ENCODE measurements at places on chromosomes 13 and 19.
A peak's percentile ranks its signal among the peaks of the same experiment; 100 is the strongest.

- DNase-seq, result no peak
Observed at GRCh38 chr13:44153496-44153895, 220.1 kb upstream of the SERP2 start.

DNA sequence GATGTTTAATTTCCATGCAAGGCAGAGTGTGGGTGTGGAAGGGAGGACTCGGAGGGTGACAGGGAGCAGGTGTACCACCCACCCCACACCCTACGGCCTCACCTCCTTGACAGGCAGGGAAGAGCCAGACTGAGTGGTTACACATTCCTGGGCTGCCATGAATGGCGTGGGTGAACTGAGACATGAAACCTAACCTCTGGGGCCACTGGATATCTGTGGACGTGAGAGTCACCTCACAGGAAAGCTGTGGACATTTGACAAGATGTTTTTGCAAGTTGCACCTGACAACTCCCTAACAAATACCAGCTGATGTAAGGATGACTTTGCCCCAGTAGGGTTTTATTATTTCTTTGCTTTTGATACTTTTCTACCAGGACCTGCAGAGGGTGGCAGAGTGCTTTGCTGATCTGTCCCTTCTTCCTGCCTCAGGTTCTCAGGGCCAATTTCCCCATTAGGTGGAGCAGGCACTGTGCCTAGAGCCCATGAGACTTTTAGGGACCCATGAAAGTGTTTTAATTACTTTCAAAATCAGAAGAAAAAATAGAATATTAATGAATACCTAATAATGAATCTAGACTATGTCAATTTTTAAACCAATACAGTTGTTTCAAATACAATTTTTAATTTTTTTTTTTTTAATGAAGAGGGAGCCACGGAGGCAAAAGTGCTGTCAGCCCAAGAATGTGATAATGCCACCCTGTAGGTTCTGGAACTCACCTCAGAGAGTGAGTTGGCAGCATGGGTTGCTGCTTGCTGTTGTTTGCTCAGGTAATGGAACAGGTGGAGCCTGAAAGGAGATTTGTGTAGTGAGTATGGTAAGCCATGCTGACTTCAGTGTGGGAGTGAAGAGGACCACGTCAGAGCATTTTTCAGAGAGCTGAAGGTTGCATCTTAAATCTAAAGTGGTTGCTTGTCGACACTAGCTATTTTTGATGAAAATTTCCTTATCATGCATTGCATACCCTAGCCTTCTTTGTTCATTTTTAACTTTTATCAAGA lies 58.0 kb upstream of the CYSLTR2 start:
- peak; percentile 76 for DNase-seq

DNA sequence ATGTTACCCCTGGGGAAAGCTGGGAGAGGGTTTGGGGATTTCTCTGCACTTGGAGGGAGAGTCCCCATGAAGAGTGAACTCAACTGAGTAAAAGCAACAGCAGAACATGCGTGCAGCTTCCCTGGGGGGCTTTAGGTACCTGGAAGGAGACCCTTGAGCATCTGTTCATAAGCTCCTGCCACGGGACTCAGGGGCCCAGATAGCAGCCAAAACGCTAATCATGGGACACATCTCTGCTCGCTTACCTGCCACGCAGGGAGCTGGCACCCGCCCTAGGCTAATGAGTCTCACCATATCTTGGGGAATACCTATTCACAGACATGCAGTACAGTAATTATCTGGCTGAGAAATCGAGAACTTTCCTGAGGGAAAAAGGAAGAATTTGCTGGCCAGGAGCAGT lies 33.9 kb downstream of the PDCD5 start:
- no peak for DNase-seq

- DNase-seq, result no peak
Observed at GRCh38 chr13:79625517-79625916, 144.6 kb downstream of the NDFIP2 start.

DNA sequence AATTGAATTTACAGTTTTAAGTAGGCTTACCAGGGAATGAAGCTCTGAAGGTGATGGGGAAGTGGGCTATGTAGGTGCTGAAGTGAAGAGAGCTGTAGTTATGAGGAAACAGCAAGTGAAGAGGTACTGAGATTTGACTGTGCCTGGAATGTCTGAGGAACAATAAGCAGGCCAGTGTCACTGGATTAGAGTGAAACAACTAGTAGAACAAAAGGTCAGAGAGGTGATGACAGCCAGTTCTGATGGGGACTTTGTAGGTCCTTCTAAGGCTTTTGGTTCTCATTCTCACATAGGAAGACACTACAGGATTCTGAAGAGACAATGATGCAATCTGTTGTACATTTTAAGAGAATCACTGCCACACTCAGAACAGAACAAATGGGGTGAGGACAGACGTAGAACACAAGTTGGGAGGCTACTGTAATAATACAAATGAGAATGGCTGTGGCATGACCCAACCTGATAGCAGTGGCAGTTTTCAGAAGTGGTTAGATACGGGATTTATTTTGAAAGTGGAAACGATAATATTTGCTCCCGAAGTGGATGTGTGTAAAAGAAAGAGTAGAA lies 130.8 kb downstream of the MYCBP2 start:
- no peak for DNase-seq

DNA sequence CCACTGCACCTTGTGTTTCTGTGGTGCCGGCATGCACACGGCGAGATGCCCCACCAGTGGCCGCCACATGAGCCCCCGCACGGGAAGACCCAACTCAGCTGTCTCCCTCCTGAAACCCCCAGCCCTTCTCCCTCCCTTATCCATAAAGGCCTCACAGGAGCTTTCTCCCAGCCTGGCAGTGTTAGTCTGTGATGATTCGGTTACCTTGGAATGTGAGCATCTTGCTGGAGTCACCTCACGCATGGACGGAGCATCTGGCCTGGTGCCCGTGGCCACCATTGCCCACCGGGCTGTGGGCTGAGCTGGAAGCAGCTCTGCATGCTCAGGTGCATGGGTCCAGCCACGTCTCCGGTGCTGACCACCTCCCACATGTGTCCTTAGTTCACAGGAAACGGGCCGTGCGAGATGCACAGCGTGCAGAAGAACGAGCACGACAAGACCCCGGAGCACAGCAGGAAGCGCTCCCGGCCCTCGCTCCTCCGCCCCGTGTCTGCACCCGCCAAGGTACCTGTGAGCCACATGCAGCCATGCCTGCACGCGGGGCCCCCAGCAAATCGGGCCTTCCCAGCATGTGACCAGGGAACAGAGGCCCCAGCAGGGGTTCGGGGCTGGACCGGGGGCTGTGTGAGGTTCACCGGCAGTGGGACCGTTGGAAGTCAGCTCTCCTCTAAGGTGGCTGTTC lies 22.0 kb downstream of the SIN3B start:
- no peak for DNase-seq

DNA sequence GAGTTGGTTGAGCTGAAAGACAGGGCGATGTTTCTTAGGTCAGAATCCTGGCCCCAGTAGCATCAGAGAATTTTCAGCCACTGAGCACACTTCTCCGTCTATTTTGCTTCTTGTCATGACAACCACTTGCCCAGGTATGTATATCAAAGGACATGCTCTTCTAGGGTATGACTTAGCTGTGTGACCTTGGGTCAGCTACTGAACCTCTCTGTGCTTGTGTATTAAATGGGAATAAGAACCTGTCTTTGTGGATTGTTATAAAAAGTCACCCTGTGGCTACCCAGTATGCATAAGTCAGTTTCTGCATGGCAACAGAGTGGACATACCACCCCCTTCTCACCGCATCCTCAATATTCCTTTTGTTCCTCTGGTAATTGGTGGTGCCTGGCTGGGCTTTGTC lies 26.1 kb downstream of the MBD3L1 start:
- no peak for DNase-seq

- no peak for DNase-seq
Observed at GRCh38 chr13:20373861-20374260, 141.7 kb upstream of the GJB6 start.

GRCh38 chr19:50427997-50428425 lies 4.7 kb upstream of the MYBPC2 start:
- peak; percentile 46 for DNase-seq

DNA sequence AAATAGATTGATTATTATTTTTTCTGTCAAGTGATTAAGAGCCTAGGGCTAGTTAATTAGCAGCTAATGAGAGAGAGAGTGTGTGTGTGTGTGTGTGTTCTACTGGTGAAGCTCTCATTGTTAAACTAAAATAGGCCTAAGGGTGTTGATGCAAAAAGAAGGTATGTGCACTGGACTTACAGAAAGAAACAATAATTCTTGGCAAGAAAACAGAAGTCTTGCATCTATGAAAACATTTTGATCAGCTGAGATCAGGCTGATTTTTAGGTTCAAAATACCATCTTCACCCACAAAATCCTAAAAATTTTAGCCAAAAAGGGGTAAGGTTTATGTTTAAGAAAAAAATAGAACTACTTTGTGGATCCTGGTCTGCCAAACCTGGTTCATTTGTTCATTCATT lies 106.5 kb downstream of the POSTN start:
- no peak for DNase-seq

DNA sequence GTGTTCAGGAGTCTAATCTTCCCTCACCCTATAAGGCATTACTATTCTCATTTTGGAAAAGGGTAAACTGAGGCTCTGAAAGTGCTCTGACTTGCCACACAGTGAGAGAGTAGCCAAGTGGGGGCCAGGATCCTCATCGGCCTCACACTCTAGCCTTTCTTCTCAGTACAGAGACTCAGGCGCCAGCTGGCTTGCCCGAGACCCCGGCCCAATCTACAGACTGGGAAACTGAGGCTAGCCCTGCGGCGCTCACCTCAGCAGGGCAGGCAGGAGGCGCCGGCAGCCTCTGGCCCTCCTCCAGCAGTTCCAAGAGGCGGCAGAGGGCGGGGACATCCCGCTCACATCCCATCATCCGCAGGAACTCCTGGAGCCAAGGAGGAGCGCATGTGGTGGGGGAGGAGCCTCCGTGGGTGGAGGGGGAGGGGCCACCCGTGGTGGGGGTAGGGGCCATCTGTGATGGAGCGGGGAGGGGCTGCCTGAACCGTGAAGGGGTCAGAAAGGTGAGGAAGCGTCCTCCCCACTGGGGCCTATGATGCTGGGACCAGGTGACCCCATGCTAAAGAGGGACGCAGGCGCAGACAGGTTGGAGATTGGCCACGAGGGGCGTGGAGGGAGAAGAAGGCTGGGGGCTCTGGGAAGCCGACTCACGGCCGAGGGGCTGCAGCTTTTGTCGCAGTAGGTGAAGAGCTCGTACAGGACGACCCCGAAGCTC lies 8.7 kb upstream of the INSL3 start:
- no peak for DNase-seq

DNA sequence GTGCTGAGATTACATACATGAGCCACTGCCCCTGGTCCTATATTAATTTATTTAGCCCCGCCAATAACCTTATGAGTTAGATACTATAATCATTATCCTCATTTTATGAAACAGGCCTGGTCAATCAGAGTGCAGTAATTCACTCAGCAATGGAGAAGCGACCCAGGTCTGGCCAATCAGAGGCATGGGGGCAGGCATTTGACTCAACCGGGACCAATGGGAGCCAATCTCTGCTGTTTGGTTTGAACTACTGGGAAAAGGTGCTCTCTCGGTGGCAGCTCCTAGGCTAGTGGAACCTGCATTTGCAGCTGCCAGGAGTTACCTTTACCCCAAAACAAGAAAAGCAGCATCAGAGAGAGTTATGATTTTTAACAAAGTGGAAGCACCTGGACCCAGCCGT lies 6.6 kb downstream of the SIRT2 start:
- DNase-seq, result no peak

GRCh38 chr19:11191273-11191755 lies 6.0 kb downstream of the KANK2 start:
- DNase-seq, result no peak

DNA sequence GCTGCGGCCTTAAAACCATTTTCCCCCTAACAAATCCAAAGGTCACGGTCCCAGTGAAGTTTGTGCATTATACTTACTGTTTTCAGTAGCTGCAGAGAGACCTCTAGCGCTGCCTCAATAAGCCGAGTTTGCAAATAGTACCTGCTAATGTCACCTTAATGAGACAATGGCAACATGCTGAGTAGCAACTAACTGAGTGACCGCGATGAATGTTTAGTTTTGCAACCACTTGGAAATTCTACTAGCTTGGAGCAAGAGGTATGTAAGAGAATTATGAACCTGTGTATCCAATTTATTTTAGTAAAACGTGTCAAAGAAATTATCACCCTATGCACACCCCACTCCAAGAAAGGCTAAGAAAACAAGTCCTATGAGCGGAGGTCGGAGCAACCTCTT lies 1.2 kb downstream of the KPNA3 start:
- peak; percentile 47 for DNase-seq

- DNase-seq, result no peak
Observed at GRCh38 chr13:31261241-31261640, 61.5 kb downstream of the B3GLCT start.

DNA sequence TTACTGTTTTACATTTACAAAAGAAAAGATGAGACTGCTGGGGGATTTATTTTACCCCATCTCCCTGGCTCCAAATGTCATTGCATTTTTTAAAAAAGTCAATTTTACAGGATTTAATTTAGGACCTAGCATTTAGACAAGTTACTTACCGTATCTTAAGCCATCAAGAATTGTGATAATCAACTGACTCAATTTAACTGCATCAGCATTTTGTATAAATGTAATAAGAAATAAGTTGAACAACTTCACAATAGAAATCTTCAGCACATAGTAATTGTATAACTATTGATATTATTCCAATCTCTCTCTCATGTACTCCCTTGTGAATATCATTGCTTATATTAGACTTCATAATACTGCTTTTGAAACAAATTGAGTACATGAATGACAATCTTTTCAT lies 907.5 kb upstream of the SLC10A2 start:
- no peak for DNase-seq

- DNase-seq, result no peak
Observed at GRCh38 chr19:30584090-30584489, 211.9 kb downstream of the ZNF536 start.

DNA sequence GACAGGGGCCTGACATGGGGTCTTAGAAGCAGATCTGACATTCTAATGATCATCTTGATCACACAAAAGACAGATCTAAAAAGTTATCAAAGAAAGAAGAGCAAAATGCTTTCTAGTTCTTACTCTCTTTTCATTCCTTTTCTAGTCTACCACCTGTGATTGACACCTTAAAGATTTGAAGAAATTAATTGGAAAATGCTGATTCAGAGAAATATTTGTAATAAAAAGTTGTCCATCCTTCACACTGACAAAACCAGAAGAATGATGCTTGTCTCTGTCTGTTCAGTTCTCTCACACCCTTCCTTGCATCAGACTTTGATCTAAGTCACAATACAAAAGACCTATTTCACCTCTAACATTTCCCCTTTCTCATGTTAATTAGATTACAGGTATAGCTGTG lies 182.4 kb downstream of the RAP2A start:
- DNase-seq, result no peak

Data from CD8-positive, alpha-beta T cell (primary cell).